Left kidney (tissue), 8 donors: ENCODE measurements at places on chromosomes 7 and 10. TPM values are rescaled to one million over a fixed set of nuclear protein-coding genes. Genes with fewer than 3 reads are reported as not detected.

The GPR26 gene
- 0.07 TPM for polyA plus RNA-seq

DNA sequence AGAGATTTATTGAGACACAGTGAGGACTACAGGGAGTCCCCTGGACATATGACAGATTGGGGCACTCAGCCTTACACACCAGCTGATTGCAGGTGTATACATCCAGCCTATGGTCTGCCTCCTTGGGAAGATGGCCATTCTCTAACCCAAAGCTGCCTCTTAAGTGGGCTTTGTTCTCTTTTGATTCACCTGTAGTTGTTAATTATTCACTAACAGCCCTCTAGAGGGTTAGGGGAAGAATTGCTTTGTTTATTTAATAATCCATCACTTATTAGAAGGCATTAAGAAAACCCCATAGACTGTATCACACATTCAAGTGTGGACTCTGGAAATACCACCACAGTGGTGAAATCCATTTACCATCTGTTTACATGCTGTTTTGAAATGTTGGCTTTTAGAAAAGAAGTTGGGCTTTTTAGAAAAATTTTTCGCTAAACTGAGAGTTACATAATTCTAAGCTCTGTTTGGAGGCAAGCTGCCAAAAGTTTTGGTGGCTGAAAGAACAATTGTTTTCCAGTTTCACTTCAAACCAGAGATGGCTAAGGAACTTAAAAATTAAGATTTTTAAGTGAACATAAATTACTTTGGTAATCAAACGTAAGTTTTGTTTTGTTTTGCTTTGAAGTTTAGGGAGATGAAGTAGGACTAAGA is 379.1 kb downstream of the ADRA2A start:
- DNase-seq, result no peak

GRCh38 chr7:114539575-114539974 is 125.0 kb downstream of the FOXP2 start:
- peak; percentile 11 for DNase-seq

The ADRB1 gene
- polyA plus RNA-seq, result 0.12 TPM

GRCh38 chr7:158450476-158451124 is 137.0 kb downstream of the PTPRN2 start:
- DNase-seq, result no peak

- DNase-seq, result no peak
These were observed 74.4 kb upstream of the TCF7L2 start for GRCh38 chr10:112875476-112876267.

The CDNF gene
- 3.6 TPM for polyA plus RNA-seq
